ENCODE measurements at places on chromosomes 1 and 21.

DNA sequence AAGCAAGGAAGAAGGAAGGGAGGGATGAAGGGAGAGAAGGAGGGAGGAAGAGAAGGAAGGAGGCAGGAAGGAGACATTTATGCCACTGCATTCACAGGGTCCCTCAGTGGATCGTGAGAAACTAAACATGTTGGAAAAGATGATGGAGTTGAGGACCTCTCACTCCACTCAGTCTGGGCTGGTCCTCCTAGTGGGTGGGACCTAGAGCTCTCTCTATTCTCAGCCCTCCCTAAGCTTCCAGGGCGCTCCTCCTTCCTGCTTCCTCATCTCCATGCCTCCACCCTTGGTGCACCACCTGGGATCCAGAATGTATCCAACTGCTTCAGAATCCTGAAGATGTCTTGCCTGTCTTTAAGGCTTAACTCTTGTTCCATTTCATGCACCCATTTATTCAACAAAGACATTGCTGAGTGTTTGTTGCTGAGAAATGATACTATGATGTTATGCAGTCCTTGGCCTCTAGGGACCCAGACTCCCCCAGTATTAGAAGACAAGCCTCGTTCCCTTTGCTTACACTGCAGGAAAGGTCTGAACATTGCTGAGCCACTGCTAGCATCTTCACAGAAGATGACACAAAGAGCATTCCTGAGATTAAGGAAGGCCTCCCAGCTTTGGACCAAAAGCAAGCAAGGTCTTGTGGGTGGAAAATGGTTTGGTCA is 88.5 kb downstream of the BEND5 start:
- DNase-seq = no peak

DNA sequence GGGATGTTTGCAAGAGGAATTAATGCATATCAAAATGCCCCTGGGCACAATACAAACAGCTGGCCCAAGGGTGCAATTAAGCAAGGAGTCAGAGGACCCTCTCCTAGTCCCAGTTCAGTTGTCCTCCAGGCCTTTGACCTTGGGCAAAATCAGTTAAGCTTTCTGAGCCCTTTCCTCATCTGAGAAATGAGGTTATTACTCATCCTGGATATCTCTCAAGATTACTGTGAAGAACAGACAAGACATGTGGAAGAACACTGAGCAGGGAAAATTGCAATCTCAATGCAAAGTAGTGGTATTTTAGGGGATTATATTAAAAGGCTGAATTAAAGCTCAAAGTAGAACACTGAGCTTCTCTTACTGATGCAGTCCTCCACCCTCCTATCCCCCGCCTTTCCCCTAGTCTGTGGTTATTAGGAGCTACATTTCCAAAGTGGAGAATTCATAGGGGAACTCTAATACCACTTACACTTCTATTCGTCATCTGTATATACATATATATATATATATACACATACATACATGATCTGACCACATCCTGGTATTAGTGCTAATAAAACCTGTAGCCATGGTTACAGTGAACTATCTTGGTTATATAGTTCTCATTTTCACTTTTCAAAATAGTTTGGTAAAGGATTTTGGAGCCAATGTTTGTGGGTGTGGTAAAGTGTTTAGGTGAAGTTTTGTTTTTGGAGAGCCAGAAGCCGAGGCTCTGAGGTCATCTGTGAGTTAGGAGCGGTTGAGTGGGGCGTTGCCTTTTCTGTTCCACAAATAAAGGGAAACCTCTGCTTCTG is 18.1 kb downstream of the KIAA0040 start:
- DNase-seq = no peak

DNA sequence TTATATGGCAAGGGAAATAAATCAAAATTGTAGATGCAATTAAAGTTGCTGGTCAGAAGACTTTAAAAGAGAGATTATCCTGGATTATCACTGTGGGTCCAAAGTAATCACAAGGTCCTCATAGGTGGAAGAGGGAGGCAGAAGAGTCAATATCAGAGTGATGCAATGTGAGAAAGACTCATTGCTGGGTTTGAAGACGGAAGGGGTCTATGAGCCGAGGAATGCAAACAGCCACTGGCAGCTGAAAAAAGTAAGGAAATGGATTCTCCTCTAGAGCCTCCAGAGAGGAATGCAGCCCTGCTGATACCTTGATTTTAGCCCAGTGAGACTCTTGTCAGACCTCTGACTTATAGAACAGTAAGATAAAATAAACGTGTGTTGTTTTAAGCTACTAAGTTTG is 59.8 kb upstream of the MUTYH start:
- no peak for DNase-seq

DNA sequence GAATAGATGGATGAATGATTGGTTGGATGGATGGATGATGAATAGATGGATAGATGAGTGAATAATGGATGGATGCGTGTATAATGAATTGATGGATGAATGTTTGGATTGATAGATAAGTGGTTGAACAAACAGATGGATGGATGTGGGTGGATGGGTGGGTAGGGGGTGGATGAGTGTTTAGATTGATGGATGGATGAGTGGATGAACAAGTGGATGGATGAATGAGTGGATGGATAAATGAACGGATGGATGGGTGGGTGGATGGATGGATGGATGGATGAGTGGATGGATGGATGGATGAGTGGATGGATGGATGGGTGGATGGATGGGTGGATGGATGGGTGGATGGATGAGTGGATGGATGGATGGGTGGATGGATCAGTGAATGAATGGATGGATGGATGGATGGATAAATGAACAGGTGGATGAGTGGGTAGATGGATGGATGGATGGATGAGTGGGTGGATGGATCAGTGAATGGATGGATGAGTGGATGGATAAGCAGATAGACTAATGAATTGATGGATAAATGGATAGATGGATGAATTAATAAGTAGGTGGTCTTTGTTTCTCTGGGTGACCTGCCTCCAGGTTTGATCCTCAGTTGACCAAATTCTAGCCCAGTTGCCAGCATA is 64.3 kb downstream of the SPSB1 start:
- DNase-seq = no peak

All from naive thymus-derived CD4-positive, alpha-beta T cell (primary cell).